ENCODE measurements at places on chromosomes 13 and 19. TPM values are rescaled to one million over a fixed set of nuclear protein-coding genes. Genes with fewer than 3 reads are reported as not detected.

Gene ATP4B
- not detected for total RNA-seq

DNA sequence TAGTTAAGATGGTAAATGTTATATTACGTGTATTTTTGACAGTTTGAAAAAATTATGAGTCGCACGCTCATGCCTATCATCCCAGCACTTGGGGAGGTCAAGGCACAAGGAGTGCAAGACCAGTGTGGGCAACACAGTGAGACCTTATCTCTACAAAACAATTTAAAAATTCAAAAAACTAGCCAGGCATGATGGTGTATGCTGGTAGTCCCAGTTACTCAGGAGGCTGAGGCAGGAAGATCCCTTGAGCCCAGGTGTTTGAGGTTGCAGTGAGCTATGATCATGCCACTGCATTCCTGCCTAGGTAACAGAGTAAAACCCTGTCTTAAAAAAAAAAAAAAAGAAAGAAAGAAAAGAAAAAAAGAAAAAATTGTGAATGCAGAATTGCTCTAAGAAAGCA is 58.0 kb downstream of the TBC1D4 start:
- no peak for DNase-seq

Gene TDRD12
- total RNA-seq = 1.4 TPM

- DNase-seq = no peak
These were observed 671.0 kb downstream of the SLITRK1 start for GRCh38 chr13:83211301-83211700.

GRCh38 chr13:23500849-23501248 is 67.3 kb upstream of the SACS start:
- DNase-seq = no peak

Gene NTF4
- 0.26 TPM for total RNA-seq

Data from mucosa of gallbladder (tissue), 1 donor.